ENCODE measurements at places on chromosomes 7 and 10. TPM values are rescaled to one million over a fixed set of nuclear protein-coding genes. Genes with fewer than 3 reads are reported as not detected.

The LGI1 gene
- 4.2 TPM for total RNA-seq

The BPGM gene
- total RNA-seq = 12.7 TPM

- DNase-seq = peak; percentile 31
Measured at GRCh38 chr7:129188372-129188891, at the start of gene SMO. Gene SMO, plus strand, starts transcription at chr7:129188633. Its CDS starts 519 bp downstream, at chr7:129189152.

DNA sequence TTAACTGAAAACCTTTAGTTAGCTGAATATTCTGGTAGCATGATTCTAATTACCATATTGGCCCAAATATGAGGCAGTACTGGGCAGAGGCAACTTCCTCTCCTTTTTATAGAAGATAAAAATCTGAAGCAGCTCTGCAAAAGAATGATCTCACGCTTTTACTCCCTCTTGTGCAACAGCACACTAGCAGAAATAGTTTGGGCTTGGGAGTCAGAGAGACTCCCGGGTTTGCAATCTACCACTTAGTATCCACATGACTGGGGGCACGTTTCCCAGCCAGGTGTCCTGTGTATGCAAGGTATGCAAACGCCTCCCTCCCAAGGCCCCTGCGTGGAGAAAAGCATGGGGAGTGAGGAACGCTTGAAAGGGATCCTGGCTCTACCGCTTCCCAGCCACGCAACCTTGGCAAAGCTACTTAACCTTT lies 47.2 kb upstream of the RHEB start:
- DNase-seq = no peak

The CYP2C19 gene
- 188 TPM for total RNA-seq

The IL15RA gene
- total RNA-seq = 25.6 TPM

The ZMYND11 gene
- 82.5 TPM for total RNA-seq

- DNase-seq = no peak
Measured at GRCh38 chr7:98323597-98324322, 42.3 kb downstream of the BRI3 start.

The GHRHR gene
- 12.3 TPM for total RNA-seq

The TMEM184A gene
- total RNA-seq = 39.8 TPM

The TAS2R5 gene
- 1.2 TPM for total RNA-seq

DNA sequence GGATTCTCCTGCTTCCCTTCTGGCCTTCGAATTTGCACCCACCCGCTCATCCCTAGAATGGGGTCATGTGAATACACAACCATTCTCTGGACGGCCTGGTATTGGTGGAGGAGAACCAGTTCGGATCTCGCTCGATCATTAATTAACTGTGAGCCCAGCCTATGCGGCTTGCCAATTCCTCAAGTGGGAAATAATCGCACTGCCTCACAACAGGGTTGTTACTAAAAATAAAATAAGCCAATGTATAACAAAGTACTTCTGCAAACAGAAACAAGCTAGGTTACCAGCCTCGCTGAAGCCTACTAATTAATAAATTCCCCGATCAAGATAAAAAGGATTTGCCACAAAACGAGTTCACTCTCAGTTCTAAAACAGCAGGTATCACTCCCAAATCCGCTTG lies 16.2 kb downstream of the CTBP2 start:
- DNase-seq = no peak

DNA sequence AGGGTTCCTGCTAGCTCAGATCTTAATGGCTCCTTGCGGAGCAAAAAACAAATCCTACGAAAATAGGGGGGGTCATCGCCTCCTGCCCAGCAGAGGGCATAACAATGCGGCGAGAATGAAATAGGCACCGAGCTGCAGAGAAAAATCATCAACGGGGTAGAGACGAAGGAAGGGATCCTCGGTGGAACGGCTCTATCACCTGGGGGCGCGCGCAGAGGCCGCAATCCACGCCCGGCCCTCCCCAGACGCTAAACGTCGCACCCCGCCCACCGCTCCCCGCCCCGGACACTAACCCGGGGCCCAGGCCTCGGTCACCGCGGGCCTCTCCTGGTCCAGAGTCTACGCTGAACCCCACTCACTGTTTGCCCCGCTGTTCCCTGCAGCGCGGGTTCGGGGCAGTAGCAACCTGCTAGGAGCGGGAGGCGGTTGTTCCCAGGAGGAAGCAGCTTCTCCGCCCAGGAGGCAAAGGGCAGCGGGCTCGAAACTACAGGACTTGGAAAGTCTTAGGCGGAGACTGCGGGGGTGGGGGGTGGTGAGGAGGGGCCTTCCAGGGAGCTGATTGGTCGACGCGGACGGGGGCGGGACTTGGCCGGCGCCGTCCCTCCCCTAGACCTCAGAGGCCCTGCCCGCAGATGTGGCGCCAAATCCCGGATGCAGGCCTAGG lies at the start of gene TCAF1:
TSS of gene TCAF1 (minus strand) at position 509 of the 664 bp plus-strand sequence. CDS start 25,568 bp downstream, outside the sequence.
- peak; percentile 96 for DNase-seq

The TNPO3 gene
- 44.0 TPM for total RNA-seq

DNA sequence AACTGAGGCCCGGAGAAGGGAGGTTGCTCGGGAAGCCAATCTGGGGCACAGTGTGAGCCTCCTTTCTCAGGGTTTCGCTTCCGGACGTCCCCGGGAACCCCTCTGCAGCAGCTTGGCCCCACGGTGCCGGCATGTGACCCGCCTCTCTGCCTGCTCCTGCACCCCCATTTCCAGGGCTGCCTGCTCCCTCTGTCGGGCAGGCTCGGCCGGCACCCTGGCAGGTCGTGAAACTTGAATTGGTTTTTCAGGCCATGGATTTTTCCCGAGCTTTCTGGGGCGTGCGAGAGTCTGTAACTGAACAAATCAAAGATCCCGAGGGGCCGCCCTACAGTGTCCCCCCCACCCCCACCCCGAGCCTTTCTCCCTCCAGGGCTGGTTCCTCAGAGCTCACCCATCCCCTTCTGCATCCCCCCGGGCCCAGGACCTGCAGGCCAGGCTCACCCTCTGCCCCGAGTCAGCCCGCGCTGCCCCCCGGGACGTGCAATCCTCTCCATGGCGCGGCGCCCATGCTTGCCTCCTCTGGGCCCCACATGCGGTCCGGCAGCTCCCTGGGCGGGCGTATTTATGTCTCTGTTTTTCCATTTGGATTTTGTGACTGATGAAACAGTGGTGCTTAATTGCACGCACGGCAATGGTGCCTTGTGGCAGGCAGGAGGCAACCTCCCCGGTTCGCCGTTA lies 58.1 kb downstream of the UNCX start:
- DNase-seq = no peak

DNA sequence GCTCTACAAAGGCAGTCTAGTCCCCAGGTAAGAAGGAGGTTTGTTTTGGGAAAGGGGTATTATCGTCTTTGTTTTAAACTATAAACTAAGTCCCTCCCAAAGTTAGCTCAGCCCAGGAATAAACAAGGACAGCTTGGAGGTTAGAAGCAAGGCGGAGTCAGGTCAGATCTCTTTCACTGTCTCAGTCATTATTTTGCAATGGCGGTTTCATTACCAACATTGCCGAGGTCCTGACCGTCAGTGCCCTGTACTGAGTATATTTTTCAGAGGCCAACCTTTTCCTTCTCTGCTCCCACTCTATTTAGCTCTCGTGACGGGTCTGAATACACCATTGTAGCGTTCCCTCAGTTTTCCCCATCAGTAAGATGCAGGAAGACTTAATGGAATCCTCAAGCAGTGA lies 184.5 kb downstream of the PRKCQ start:
- no peak for DNase-seq

- no peak for DNase-seq
Measured at GRCh38 chr10:70535001-70535400, 56.4 kb downstream of the PALD1 start.

DNA sequence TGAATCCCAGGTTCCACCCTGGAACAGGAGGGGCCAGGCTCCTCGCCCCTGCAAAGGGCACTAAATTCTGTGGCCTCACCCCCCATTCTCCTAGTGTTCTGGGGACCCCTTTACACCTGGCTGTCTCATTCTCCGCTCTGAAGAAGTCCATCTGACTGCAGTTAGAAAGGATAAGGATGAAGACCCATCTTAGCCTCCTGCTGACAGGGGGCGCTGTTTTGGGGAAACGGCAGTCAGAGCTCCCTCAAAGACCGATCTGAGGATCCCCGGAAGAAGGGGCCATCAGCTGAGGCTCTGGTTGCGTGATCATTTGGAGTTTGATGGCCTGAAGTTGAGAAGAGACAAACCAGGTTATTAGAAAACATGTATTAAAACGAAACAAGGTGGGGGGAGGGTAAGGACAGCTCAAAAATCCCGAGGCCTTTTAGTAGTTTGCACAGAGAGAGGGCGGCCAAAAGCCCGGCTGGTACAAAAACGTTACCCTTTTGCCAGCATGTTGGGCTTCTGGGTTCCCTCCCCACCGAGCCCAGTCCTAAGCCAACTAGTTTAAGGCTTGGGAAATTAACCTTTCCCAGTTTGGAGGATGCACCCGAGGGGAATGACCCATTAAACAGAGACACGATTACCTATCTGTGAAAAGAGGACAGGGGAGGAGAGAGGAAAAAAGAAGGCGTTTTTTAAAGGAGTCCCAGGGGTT lies 102.8 kb downstream of the CHN2 start:
- DNase-seq = no peak

All from mucosa of gallbladder (tissue), 1 donor.